Cardiac muscle cell (in vitro differentiated cells and primary cell): ENCODE measurements at places on chromosomes 1 and 21. TPM values are rescaled to one million over a fixed set of nuclear protein-coding genes. Genes with fewer than 3 reads are reported as not detected.

DNA sequence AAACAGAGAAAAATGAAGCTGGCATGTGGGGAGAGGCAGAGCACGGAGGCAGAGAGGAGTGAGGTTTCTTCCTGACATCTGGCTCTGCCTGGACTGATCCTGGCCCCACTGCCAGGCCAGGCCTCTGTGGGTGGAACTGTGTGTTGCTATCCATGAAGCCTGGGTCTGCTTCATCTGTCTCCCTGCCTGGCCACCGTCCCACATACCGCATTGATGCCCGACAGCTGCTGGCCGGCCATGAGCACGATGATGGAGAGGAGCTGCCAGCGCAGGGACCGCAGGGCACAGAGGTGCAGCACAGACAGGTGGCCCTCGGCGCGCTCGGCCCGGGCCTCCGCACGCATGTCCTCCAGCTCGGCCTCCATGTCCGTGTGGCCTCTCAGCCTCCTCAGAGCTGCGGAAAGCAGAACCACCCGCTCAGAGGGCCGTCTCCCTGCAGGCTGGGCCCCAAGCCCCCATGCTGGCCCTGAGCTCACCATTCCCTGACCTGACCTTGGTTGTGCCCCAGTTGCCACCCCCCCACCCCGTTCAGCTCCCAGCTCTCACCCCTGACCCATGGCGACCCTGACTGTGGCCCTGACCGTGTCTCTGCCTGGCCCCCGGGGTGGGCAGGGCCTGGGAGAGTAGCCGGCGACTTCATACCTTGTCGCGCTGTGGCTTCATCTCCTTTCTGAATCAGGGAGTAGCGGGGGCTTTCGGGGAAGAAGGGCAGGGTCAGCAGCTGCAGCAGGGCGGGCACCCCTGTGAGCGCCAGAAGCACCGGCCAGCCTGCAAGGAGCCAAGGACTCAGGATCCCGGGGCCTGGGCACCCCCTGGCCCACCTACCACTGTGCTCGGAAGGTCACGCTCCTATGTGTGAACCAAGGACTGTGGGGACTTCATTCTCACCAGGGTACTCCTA is 11.5 kb downstream of the SLC2A7 start:
- DNase-seq, result no peak

GSTM3 gene
- polyA plus RNA-seq, result 139 and 167 TPM in 2 replicates

DNA sequence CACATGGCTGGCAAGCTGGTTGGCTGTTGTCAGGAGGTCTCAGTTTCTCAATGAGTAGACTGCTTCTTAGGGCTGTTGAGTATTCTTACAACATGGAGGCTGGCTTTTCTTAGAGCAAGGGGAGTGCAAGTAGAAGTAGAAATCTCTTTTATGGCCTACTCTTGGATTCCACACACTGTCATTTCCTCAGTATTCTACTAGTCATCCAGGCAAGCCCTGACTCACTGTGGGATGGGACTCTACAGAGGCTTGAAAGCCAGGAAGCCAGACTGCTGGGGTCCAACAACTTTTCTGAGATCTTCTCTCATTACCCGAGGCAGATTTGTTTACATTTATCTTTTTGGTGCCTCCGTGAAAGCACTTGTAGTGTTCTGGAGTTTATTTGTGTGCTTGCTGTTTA is 196.2 kb upstream of the APP start:
- DNase-seq, result no peak

SPRR1B gene
- polyA plus RNA-seq, result not detected in 2 replicates

SYT11 gene
- polyA plus RNA-seq, result 1.4 and 2.3 TPM in 2 replicates

- no peak for DNase-seq
Measured at GRCh38 chr1:116579259-116579875, 8.5 kb upstream of the CD58 start.
